Foreskin keratinocyte (primary cell): ENCODE measurements at places on chromosomes 6 and 20. TPM values are rescaled to one million over a fixed set of nuclear protein-coding genes. Genes with fewer than 3 reads are reported as not detected.
A peak's percentile ranks its signal among the peaks of the same experiment; 100 is the strongest.

DNA sequence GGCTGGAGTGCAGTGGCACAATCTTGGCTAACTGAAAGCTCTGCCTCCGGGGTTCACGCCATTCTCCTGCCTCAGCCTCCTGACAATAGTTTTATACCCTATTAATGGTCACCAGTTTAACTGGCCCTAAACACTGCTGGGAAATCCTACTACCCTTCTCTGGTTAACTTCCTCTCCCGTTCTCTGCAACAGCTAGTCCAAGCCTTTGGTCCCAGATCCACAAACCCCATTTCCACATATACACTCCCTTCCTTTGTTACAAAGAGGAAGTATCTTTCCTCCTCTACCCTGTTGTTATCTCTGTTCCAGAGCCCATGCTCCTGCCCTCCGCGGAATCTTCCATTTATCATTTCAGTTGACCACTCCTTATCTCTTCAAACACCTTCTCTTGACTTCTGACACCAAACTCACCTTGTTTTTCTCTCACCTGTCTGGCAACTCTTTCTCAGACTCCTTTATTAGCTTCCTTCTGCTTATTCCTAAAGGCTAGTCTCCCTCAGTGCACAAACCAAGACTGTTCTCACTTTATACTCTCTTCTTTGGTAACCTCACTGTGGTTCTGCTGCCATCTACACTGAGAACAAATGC is 25.0 kb upstream of the TBC1D22B start:
- DNase-seq: no peak

GRCh38 chr20:16215041-16215440 is 358.2 kb downstream of the KIF16B start:
- no peak for DNase-seq

- DNase-seq: no peak
Measured at GRCh38 chr6:126198631-126199030, 141.3 kb upstream of the CENPW start.

DNA sequence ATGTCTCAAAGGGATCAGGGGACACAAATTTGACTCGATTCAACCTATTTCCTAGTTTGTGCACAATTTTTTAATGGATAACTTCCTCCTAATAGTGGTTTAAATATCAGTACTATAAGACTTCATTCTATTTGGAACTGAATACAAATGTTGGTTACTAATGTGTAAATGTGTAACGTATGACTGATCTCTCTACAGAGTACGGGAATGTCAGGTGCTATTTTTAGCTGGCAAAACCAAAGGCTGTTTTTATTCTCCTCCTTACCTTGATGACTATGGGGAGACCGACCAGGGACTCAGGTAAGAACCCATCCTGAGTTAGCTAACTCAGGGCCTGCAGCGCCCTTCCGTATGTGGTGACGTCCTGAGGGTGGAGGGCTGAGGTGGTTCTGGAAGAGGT is 33.0 kb downstream of the PRPH2 start:
- no peak for DNase-seq

- no peak for DNase-seq
Measured at GRCh38 chr20:16100767-16101166, 472.5 kb downstream of the KIF16B start.

GRCh38 chr20:4512891-4513550 is 208.7 kb upstream of the PRND start:
- peak; percentile 96 for DNase-seq

GRCh38 chr6:93663111-93663510 is 243.8 kb upstream of the EPHA7 start:
- no peak for DNase-seq

DNA sequence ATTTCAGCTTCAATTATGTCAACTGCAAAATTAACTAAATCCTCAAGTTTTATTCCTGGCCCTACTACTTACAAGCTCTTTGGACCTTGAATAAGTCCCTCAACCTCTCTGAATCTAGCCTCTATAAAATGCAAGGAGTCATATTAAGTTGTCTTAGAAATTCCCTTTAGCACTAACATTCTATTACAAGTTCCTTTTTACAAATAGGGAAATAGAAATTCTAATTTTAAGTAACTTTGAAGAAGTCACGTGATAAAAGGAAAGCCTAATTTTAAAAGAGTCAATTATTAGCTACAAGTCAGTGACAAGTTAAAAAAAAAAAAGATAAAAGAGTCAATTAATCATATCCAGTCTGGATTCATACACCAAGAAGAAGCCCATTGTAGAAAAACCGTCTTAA is 24.6 kb upstream of the GTF3C6 start:
- no peak for DNase-seq

- DNase-seq: no peak
Measured at GRCh38 chr6:101150226-101150625, 243.3 kb upstream of the GRIK2 start.

- DNase-seq: no peak
Measured at GRCh38 chr6:54646069-54646950, 200.3 kb upstream of the FAM83B start.

DNA sequence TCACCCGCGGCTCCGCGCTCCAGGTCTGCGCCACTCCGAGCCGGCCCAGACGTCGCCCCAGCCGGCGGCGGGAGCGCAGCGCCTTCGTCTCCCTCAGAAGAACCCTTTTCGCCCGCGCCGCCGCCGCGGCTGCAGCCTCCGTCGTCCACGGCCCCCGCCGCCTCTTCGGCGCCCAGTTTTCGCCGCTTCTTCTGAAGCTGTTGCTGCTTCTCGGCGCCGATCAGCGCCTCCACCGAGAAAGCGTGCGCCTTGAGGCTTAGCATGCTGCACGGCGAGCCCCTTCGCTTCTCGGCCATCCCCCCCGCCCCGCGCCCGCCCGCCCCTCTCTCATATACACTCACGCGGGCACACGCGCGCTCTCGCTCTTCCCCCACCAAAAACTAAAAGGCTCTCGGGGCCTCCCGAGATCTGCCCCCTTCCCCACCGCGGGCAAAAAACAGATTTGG is 489 bp downstream of the TBX18 start:
- no peak for DNase-seq

DNA sequence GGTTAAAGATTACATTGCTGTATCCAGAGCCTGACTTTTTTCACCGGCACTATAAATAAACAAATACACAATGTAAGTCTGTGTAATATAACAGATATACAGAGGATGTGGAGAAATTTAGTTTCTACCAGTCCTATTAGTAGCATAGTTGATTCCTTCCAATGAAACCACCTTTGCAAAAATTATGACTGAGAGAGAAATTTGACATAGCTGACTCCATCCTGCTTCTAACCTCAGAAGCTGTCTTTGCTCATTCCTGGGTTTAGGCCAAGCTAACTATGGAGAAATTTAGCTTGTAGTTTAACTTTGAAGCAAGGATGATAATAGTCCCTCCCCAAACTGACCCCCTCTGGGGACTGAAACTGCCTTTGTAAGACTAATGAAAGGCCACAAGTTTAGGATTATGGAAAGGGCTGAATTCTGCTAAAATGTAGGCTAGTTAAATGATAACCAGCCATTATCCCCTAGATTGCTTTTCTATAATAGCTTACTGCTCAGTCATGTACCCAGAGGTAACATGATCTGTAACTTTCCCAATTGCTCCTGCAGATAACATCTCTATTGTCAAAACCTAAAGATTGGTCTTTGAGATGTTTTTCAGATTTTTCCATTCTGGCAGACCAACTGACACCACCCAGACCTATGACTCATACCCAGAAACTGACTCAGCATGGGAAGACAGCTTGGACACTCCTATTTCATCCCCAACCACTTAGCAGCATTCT is 172.8 kb upstream of the ARG1 start:
- DNase-seq: peak; percentile 41

GRCh38 chr6:119250036-119250435 is 99.5 kb downstream of the MAN1A1 start:
- no peak for DNase-seq

DNA sequence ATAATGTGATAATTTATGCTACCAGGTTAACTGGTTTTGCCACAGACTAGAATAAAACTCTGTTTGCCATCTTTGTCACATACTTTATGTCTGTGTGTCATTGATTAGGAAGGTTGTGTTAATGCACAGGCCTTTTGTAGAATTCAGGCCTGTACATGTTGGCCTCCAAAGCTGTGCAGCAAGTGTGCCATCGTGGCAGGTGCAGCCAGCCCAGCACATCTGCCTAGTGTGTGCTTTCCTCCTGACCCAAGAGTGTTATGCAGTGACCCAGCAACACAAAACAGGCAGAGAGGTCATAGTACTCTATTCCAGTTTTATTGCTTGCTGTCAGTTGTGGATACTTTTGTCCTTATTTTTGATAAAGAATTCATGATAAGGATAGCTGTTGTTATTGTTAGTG is 3.7 kb downstream of the MAP3K4 start:
- peak; percentile 24 for DNase-seq

- no peak for DNase-seq
Measured at GRCh38 chr20:59044295-59044694, 1.7 kb upstream of the PRELID3B start.

GRCh38 chr6:126127659-126128058 is 141.3 kb downstream of the TRMT11 start:
- DNase-seq: no peak

DNA sequence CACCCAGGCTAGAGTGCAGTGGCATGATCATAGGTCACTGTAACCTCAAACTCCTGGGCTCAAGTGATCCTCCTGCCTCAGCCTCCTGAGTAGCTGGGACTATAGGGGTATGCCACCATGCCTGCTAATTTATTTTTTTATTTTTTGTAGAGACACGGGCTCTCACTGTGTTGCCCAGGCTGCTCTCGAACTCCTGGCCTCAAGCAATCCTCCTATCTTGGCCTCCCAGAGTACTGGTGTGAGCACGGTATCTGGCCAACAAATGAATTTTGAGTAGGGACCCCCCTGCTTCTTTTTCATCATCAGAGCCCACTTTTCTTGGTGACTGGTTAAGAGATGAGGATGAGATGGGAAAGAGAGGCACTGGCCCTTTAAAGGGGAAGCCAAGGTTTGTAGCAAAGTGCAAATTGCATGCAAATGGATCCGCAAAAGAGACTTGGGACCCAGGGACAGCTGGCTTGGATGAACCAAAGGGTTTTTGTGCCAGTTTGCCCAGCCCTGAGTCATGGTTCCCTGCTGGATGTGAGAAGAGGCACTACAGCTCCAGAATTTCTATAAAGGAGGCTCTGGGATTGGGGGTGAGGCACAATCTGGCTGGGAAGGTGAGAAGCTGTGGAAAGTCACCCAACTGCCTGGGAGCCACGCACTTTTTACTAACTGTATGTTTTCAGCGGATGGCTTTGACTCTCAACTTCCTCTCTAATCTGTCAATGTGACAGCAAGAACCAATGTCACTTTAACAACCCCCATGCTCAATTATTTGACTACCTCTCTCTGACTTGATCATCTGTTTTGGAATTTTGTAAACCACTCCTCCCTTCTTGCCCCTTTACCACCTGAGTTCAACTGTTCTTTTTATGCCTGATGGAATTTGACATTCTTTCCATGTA is 58.7 kb upstream of the RNF24 start:
- DNase-seq: no peak

DNA sequence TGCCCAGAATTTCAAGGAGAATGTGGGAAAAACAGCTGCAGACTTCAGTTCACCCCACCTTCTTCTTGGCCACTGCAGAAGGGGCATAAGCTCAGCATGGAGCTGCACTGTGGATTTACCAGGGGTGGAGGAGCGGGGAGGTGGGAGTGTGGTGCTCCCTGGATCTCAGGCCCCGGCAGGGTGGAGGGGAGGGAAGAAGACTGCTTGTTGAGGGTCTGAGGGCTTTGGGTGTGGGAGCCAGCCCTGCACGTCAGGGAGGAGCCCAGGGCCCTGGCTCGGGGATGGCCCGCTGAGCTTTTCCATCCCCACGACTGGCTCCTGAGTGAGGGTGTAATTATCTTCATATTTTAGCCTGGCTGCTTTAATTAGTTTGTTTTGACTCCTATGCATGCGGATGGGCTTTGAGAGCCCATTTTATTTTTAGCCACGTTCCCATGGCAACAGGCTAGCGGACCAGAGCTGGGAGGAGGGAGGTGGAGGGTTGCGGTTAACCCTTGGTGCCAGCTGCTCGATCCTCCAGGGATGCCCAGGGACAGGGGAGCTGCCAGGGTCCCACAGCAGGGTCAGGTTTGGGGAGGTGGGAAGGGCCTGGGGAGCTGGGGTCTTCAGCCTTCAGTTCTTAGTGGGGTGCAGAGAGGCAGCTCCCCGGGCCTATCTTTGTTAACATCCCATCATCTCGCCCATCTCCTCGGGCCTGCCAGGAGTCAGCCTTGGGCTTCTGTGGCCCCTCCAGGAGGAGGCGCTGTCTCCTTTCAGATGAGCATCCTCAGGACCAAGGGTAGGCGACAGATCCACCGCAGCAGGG is 68.2 kb downstream of the RAB44 start:
- peak; percentile 52 for DNase-seq

GRCh38 chr6:136587527-136587926 is 37.3 kb upstream of the MAP7 start:
- DNase-seq: no peak

DNA sequence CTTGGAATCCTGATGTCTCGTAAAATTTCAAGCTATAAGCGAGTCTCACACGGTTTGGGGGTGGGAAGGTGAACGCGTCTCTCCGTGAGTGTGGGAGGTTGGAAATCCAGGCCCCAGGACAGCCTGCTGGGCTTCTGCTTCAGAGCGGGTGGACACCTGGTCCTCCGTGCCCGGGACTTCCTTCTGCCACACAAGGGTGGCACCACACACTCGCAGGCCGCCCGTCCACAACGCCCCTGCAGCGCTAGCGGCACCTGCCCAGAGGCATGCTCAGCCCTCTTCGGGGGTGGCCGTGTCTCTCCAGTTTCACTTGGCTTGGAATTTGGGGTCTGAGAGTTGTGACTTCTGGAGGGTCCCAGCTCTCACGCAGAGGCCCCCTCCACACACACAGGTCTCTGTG is 151.9 kb downstream of the PHACTR3 start:
- no peak for DNase-seq

DNA sequence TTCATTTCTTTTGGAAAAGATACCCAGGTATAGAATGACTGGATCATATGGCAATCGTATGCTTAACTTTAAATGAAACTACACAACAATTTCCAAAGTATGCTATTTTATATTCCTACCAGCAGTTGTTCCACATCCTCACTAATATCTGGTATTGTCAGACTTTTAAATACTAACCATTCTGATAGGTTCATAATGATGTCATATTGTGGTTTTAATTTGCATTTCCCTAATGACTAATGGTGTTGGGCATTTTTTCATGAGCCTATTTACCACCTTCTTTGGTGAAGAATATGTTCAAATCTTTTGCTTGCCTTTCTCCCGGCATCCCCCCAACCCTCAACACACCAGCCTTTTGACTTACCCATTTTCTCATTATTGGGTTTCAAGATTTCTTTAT is 96.2 kb upstream of the HMGN3 start:
- no peak for DNase-seq

GRCh38 chr6:88650029-88650619 is 313.3 kb downstream of the RNGTT start:
- DNase-seq: peak; percentile 58

- peak; percentile 69 for DNase-seq
Measured at GRCh38 chr20:38790200-38791053, 15.1 kb upstream of the PPP1R16B start.

- peak; percentile 58 for DNase-seq
Measured at GRCh38 chr6:151389618-151390275, 1.6 kb downstream of the ZBTB2 start.

The TFAP2A gene
- 35.2 and 37.0 TPM in 2 replicates for total RNA-seq

The TRAM2 gene
- 23.3 and 34.9 TPM in 2 replicates for total RNA-seq

The CDSN gene
- total RNA-seq: 0.88 and 1.3 TPM in 2 replicates

The GLO1 gene
- total RNA-seq: 271 and 277 TPM in 2 replicates

The ME1 gene
- total RNA-seq: 40.2 and 50.8 TPM in 2 replicates

The SLC32A1 gene
- total RNA-seq: not detected in 2 replicates

The MEI4 gene
- total RNA-seq: not detected in 2 replicates

The TRIM31 gene
- total RNA-seq: 0.04 TPM in 1 of 2 replicates, not detected in the other

The NHLRC1 gene
- 1.7 and 2.1 TPM in 2 replicates for total RNA-seq

The GPX6 gene
- not detected in 2 replicates for total RNA-seq

The GTSF1L gene
- total RNA-seq: not detected in 2 replicates

The BMP6 gene
- 0.18 and 2.3 TPM in 2 replicates for total RNA-seq

The CYP39A1 gene
- total RNA-seq: 1.3 and 2.1 TPM in 2 replicates

The LAMA2 gene
- 0.49 and 0.92 TPM in 2 replicates for total RNA-seq

The BANF2 gene
- not detected in 2 replicates for total RNA-seq
